ENCODE measurements at places on chromosomes 5 and 9.

DNA sequence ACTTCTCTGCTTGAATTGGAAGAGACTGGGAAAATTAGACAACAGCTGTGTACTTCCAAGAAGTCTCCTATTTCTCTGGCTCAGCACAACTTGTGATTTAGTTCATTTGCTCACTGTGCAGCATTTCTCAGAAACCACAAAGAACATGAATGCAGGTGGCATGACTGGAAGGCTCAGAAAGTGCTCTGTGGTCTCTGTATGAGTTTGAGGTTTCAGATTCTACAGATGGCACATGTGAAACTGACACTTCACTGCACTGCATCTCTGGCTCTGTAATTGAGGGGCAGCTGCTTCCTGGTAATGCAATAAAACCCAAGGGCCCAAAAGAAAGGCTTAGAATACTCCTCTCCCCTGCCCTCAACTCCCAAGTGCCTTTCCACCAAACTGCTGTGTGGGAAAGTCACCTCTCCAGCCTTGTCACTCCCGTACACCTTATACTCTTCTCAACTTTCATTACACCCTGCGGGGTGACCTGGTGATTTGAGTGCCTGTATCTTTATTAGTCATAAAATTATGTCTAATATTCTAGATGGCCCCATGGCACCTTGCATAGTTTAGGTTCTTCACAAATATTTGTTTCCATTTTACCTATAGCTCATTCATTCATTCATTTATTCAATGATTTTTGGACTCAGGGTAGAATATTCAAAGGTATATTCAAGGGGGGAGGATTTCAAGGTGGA lies 82.5 kb downstream of the ESM1 start:
- no peak for DNase-seq

DNA sequence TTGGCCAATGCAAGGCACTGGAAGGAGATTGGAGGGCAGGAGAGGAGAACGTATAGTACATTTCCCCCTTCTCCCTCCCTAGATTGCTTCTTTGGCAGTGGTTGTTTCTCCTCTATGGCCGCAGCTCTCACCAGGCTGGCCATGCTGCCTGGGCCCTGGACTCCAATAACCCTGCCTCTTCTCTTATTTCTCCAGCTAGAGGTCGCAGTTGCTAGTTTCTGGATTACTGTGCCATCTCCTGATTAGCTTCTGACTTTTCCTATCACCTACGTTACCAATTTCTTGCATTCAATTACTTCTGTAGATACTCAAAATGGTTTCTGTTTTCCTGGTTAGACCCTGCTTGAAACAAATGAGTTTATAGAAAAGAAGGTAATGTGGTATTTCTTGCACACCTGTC lies 2.4 kb upstream of the MACIR start:
- no peak for DNase-seq

GRCh38 chr9:116269250-116269649 lies 115.7 kb downstream of the PAPPA start:
- DNase-seq = no peak

GRCh38 chr5:179411161-179411841 lies 66.0 kb upstream of the ADAMTS2 start:
- no peak for DNase-seq

GRCh38 chr5:167643631-167644280 lies 647.7 kb upstream of the WWC1 start:
- no peak for DNase-seq

- DNase-seq = no peak
These were observed 692.4 kb upstream of the DMAC1 start for GRCh38 chr9:8492024-8492423.

- DNase-seq = no peak
These were observed 50.3 kb downstream of the ZNF462 start for GRCh38 chr9:106913276-106913675.

- DNase-seq = no peak
These were observed 403 bp downstream of the NINJ1 start for GRCh38 chr9:93133681-93134014.

- DNase-seq = no peak
These were observed 132.1 kb upstream of the RUSC2 start for GRCh38 chr9:35357826-35358225.

DNA sequence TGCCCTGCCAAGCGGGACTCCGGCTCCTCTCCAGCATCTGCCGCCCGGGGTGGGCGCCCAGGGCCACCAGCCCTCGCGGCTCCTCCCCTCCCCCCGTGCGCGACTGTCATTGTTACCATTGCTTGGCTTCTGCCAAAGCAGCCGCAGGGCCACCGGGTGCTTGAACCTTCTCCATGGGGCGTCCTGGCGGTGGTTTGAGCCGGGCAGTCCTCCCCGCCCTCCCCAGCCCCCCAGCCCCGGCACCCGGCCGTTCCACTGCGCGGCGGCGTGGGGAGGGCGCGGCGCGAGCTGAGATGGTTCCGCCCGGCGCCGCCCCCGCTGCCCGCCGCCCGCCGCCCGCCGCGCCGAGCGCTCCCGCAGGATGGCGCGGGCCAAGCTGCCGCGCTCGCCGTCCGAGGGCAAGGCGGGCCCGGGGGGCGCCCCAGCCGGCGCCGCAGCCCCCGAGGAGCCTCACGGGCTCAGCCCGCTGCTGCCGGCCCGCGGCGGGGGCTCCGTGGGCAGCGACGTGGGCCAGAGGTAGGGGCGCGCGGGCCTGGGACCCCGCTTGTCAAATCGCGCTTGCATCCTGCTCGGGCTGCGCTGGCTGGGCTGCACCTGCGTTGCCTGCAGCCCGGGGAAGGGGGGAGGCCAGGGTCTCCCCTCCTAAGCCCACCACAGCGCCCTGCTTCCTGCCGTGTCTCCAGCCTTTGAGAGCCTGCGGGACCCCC lies 34.4 kb downstream of the KCNT1 start:
- no peak for DNase-seq

DNA sequence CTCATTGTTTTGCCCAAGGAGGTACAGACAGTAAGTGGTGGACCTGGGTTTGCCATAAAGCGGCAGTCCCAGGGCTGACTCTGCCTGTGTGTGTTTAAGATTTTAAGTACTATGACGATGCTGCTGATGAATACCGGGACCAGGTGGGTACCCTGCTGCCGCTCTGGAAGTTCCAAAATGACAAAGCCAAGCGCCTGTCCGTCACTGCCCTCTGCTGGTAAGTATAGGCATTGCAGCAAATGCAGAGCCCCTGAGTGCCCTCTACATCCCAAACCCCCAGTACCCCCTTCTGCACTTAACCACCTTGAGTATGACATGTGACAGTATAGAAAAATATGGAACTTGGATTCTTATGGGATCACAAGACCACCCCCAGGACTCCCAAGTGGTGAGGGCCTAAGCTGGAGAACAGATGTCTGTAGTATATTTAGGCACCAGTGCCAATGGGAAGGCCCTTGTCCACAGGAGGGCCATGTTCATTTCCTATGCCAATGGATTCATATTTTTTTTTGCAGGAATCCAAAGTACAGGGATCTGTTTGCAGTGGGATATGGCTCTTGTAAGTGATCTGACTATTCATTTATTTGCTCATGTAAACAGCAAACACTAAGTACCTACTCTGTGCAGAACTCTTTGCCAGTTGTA lies 22.0 kb downstream of the ENHO start:
- peak; percentile 65 for DNase-seq

GRCh38 chr9:134325096-134325812 lies 1.0 kb upstream of the RXRA start:
- no peak for DNase-seq

DNA sequence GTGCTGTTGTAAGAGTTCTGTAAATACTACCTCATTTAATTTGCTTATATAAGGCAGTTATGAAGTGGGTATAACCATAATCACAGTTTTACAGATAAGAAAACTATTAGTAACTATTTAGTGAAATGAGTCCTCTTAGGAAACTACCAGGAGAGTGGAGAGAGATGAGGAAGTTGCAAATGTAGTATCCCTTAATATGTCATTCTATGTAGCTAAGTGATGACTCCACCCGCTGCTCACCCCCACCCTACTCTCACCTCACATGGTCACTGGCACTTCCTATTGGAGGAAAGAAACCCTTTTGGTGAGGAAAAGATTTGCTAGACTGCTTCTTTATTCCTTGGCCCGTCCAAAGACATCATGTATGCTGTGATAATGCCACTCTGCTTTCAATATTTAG lies 241.8 kb upstream of the SLC24A2 start:
- no peak for DNase-seq

GRCh38 chr5:12016159-12016746 lies 112.0 kb upstream of the CTNND2 start:
- no peak for DNase-seq

DNA sequence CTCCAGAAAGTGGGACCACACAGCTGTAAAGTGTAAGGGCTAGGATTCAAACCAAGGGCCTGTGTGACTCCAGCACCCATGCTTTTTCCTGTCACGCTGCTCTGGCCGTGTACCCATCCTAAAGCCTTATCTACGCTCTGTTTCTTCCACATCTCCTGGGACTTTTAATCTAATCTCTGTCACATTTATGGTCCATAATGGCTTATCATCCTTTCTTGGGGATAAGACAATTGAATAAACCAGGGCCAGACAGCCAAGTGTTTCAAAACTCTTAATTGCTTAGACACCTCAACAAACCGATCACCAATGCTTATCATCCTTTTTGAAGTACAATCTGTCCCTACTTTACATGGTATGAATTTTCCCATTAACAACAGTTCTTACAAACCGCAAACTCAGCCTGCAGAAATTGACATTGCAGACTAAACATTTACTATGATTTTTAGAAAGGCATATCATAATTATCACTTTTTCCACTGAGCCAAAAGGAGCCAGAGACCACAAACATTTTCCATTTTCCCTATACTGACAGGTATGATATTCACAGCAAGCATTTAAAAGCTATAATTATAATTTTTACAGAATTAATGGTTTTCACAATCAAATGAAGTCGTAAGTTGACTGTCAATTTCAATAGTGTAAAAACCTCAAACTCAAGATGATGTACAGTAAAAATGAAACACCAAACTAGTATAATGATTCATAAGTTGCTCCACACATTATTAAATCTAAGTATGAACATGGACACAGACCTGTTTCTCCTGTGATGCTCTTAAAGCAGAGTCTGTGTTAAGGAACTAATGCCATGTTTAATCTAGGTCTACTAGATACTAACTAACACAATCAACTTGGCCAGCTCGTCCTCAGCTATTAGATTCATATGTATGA lies 99.5 kb downstream of the FBXW11 start:
- no peak for DNase-seq

DNA sequence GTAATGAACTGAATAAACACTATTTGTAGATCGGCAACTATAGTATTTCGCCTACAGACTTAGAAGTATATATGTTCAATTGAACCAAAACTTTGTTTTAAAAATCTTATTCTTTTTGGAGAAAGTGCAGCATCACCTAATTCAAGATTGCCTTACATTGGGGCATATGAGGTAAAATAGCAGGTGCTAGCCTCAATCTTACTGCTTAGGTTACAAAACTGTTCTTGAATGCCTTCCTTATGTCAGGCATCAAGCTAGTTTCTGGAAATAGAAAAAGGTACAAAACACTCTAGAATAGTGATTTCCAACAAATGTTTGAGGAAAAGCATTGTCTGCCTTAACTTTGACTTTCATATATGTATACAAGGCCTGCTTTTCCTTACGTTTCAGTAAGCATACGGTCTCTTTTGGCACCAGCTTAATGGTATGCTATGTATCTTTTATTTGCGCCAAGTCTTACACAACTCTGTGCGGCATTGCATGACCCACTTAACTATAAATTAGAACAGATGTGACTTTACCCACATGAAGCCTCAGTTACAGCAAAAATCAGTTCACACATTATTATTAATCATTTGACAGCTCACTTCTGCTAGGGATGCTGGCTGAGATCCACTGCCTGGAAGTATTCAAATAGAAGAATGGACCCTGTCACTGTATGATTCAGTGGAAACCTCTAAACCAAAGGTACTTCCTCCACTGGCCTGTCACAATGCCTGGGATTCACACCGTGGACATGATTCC lies 174.1 kb downstream of the PRELID2 start:
- DNase-seq = no peak

Data from stimulated activated CD8-positive, alpha-beta memory T cell treated with anti-CD3 and anti-CD28 coated beads, Interleukin-15, amount 100 ng/mL, for 1 hour (primary cell).